ENCODE measurements at places on chromosomes 1 and 21.
A peak's percentile ranks its signal among the peaks of the same experiment; 100 is the strongest.

GRCh38 chr1:66452982-66453381, 81.0 kb upstream of the SGIP1 start:
- DNase-seq, result no peak

GRCh38 chr1:10561497-10561896, 86.7 kb downstream of the PEX14 start:
- DNase-seq, result no peak

GRCh38 chr21:34632498-34632897, 17.6 kb upstream of the RCAN1 start:
- no peak for DNase-seq

DNA sequence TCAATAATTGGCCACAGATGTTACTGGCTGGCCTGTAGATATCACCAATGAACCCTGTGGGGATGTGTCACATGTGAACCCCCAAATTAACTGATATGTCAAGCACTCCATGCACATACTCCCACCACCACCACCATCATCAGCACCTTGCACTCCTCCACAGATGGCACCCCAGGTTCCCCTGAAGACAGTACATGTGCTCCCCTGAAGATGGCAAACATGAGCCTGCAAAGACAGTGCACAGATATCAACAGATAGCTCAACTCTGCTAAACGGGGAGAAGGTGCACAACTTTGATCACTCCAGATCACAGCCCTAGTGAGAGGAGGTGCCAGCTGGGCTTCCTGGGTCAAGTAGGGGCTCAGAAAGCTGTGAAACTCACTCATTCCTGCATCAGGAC, 74.4 kb downstream of the CLCA4 start:
- DNase-seq, result no peak

GRCh38 chr1:235767795-235768194, 98.9 kb downstream of the LYST start:
- no peak for DNase-seq

- DNase-seq, result no peak
Observed at GRCh38 chr1:59383963-59384362, 87.1 kb downstream of the FGGY start.

DNA sequence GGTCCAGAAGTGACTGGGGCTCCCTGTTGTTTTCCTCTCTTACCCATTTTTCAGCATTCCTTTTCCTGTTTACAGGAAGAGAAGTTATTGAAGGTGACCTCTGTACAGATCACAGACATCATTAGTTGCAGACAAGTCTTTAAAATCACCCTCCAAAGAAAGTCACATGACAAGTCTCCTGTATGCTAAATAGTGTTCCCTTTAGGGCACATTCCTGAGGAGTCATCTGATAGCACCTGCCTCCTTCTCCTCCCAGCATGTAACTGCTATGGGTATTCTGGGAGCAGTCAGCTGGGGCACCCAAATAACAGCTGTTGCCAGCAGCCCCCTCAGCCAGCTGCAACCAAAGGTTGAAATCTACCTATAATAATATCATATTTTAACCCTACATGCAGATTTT, 200.6 kb downstream of the PTGER3 start:
- DNase-seq, result no peak

DNA sequence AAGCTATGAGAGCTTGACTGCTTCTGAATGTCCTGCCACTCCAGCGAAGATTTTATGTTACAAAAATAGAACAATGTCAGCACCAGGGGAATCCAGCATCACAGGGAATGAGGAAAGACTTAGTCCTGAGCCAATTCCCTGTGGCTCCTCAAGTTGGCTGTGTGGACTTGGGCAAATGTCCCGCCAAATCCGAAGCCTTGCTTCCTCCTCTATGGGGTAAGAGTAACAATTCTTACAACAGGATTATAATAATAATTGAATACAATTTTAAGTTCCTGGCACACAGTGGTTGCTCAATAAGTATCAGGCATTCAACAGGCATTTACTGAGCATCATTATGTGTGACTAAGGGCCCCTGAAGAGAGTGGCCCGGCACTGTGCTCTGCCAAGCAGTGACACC, 44.4 kb downstream of the STPG1 start:
- DNase-seq, result no peak

DNA sequence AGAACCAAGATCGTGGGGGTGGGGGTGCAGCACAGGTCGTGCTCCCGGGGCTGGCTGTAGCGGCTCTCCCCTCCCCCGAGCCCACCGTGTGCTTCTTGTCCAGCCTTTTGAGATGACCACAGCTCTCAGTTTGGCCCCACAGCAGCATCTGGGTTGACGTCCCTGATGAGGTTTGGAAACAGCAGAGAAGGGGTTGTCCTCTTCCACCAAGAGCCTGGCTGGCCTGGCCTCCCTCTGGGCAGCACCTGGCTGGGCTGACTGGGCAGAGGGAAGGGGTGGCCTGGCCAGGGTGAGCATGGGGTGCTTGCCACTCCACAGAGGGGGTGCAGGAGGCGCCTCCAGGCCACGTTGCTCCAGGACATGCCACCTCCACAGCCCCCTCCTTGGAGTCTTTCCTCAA, 61.5 kb downstream of the SKI start:
- DNase-seq, result no peak

GRCh38 chr1:180029524-180030135, 75.0 kb downstream of the CEP350 start:
- DNase-seq, result no peak

DNA sequence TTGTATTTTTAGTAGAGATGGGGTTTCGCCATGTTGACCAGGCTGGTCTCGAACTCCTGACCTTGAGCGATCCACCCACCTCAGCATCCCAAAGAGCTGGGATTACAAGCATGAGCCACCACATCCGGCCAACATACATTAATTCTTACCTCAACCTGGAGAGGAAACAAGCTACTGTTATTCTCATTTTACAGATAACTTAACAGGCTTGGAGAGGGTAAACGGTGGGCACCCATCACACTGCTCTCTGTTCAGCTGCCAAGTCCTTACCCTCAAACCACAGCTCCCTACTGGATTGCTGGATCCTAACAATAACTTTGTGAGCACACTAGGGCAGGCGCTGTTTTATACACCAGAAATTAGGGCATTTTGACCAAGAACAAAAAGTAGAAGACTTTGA, 93.6 kb upstream of the BARHL2 start:
- no peak for DNase-seq

DNA sequence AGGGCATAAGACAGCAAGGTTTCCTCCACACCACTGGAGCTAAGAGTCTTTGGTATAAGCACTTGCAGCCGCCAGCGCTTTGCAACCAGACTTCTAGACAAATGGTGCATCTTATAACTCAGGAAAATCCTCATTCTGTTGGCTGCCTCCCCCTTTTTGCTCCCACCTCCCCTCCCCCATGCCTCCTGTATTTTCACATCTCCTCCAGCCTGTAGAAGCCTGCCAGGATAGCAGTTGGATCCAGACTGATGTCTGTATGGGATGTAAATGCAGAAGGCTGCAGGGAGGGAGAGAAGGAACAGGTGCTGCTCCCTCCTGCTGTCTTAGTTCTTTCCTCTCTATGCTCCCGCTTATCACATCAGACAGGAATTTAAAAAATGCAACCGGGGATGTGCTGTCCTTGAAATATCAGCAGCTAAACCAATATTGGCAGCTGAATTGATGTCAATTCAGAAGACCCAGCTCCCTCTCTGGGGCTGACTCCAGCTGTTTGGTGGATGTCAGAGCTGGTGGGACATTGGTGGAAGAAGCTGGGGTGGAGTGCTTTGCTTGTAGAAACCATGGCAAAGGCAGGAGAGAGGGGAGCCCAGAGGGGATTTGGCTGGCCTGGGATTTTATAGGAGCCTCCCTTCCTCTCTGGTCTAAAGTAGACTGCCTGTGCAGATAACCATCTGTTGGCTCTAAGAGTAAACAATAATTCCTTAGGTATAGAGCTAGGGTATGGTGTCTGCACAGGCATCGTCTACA, 53.5 kb downstream of the NFASC start:
- DNase-seq, result no peak

DNA sequence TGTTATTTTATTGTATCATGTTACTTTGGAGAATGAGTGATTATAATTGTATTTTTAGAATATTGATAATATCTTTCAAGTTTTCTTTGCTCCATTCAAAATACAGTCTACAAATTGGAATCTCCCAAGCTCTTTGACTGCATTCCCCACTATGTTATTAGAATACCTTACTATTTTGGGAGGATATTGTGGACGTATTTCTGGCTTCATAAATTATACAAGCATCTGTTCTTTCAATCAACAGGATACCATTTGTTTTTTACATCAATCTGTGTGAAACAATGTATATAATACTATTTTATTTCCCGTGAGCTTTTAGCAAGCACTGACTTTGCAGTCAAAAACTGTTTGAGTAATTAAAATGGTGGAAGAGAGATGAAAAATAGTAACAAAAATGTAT, 226.5 kb downstream of the PTPRC start:
- DNase-seq, result no peak

DNA sequence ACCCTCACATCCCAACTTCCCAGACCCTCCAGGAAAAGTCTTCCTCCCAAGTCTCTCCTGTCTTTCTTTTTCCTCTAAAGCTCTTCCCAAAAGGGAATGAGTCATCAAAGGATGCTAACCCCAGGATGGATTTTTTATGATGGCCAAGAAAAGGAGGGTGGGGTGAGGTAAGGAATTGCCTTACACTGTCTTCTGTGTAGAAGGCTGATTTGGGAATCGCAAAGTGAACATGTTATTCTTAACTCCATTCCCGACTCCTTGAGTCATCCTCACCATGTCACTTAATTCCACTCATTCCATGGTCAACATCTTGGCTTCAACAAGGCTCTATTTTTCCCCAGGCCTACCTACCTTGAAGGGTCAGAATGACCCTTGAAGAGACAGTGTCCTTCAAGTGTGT, 44.0 kb downstream of the TBX15 start:
- no peak for DNase-seq

- DNase-seq, result no peak
Observed at GRCh38 chr1:110341146-110341871, 2.1 kb downstream of the RBM15 start.

DNA sequence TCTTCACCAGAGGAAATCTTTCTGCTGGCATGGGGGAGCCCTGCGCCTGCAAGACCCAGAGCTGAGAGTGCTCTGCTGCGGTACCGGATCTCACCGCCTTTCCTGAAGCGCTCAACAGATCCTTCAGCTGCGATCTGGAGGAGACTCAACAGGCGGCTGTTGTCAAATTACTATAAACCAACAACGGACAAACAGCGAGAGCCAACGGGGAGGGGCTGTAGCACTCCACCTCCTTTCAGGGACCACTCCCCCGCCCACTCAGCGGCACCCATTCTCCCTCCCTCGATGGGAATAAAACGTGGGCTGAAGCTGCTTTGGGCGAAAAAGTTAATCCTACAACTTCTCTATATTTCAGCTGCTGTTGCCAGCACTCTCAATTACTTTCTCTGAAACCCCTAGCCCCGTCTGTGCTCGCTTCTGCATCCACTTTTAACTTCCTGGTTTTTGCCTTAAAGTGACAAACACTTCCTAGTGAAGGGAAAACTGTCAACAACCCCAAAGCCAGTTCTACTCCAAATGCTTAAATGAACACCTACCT, at the start of gene FMO5:
FMO5 (minus strand) TSS at position 147 of the 538 bp plus-strand sequence. CDS start 310 bp downstream, outside the sequence.
- DNase-seq, result peak; percentile 21

GRCh38 chr1:86150553-86151055, 6.0 kb downstream of the COL24A1 start:
- DNase-seq, result no peak

DNA sequence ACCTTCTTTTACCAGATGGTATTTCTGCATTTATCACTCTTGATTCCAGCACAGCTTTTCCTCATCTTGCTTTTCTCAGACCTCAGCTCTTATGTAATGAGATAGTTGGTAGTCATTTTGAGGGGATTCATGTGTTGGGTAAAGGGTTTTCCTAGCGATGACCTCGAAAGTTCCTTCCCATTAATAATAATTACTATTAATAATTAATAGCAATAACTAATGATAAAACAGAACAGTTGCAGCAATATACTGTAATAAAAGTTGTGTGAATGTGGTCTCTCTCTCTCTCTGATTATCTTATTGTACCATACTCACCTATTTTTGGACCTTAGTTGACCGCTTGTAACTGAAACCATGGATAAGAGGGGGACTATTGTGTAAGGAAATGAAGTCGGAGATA, 14.2 kb downstream of the CAMTA1 start:
- DNase-seq, result no peak

DNA sequence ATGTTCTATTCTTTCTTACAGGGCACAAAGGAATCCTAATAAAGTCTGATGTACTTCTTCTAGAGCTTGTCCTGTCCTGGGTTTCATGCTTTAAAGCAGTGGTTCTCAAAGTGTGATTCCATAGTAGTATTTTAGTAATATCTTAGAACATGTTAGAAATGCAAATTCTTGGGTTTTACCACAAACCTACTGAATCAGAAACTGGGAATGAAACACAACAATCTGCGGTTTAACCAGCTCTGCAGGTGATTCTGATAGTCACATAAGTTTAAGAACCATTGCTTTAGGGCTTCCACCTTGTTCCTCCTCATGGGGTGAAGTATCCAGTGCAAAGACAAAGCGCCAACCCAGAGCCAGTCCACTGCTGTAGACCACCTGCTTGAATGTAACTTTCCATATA, 41.1 kb downstream of the NGF start:
- DNase-seq, result no peak

DNA sequence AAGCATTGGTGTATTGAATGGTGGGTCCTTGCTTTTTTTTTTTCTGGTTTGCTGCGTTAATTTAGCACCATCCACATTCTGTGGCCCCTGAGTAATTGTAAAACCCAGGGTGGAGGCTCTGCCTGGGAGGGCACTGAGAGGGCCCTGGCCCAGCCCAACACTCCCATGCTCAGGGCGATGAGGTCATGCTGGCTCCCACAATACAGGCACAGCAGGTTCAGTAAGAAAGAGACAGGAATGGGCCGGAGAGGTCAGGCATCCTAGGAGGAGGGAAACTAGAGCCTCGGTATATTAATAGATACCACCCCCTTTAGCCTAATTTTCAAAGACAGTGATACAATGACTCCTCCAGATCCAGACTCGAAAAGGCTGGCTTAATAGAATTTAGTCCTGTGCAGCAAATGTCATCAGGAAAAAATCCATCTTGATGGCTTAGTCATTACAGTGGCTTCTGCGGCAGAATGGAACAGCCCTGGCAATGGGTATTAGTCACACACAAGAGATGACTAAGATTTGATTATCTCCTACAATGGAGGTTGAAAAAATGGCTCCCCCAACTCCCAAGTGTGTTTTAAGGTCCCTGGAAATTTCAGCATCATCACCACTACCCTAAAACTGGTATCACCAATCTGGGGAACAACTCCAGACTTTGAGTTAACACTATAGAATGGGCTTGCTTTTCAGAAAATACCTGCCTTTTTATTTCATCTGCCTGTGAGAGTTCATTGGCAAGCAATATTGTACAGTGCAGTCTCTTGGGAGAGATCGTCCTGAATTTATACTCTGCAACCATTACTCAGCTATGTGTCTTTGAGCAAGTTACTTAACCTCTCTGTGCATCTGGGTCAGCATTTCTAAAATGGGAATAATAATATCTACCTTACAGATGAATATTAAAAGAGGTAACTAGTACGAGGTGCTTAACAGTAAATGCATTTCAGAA, 43.9 kb upstream of the LYST start:
- no peak for DNase-seq

GRCh38 chr1:208499026-208499425, 254.8 kb upstream of the PLXNA2 start:
- DNase-seq, result no peak

- no peak for DNase-seq
Observed at GRCh38 chr1:77504986-77505385, 177.5 kb downstream of the ZZZ3 start.

- DNase-seq, result no peak
Observed at GRCh38 chr1:44757420-44757819, 17.8 kb downstream of the KIF2C start.

- peak; percentile 62 for DNase-seq
Observed at GRCh38 chr1:6423321-6423999, 1.1 kb upstream of the ESPN start.

GRCh38 chr1:1847890-1848289, 43.0 kb downstream of the GNB1 start:
- no peak for DNase-seq

- no peak for DNase-seq
Observed at GRCh38 chr1:59159557-59160203, 137.2 kb upstream of the FGGY start.

Measured in T-helper 9 cell (primary cell).